ENCODE measurements at places on chromosomes 11 and 22.

GRCh38 chr11:114616516-114616915 lies 20.9 kb upstream of the NXPE4 start:
- DNase-seq: no peak

- DNase-seq: no peak
Observed at GRCh38 chr22:39674536-39674935, 104.0 kb downstream of the CACNA1I start.

GRCh38 chr11:100353083-100353482 lies 334.0 kb upstream of the ARHGAP42 start:
- DNase-seq: no peak

- no peak for DNase-seq
Observed at GRCh38 chr11:126793596-126793995, 207.0 kb downstream of the KIRREL3 start.

DNA sequence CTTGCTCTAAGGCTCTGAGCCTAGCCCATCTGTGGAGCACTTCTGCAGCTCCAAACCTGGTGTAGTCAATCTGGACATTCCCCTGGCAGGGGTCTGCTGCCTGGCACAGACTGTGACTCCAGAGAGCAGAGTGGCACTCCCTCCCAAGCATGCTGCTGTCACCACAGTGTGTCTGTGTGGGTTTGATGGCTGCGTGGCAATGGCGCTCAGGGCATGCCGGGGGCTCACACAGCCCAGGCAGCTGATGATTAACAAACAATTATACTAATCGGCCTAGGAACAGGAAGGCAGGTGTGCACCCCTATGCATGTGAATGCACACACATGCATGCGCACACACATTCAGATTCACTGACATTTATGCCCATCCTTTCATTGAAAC lies 9.0 kb upstream of the NECTIN1 start:
- no peak for DNase-seq

DNA sequence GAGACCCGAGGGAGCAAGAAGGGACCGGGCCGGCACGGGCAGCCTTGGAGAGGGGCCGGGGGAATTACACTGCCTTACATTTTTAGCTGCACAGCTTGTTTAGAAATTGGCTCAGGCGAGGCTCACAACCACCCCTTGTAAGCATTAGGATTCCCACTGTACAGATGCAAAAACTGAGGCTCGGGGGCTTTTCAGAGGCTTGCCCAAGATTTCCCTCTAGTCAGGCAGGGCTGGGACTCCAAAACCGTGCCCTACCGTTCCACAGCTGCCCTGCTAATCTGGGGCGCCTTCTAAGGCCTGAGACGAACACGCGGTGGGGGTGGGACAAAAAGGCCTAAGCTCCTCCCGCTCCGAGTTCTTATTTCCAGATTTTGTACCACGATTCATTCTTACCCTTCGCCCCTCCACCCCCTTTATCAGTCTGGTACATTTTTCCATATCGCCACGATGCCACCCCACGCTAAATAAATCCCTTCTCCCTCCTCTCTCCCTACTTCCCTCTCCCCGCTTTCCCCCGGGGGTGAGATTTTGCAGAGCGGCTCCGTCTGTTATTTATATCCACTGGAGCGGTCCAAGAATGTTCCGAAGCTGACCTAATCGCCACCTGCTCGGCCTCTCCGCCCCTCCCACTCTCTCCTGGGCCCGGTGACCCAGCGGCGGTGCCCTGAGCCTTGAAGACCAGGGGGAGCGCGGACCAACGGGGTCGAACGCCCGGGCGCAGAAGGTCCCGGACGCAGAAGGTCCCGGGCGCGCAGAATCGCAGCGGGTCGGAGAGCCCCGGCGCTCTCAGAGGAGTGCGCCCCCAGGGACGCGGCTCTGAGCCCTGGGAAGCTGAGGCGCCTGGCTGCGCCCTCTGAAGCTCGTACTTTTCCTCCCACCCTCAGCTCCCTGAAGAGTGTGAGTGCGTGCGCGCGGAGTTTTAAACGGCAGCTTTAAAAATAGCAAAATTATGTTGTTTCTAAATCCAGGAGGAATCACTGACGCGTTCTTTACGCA lies 764 bp upstream of the PACSIN3 start:
- peak; percentile 45 for DNase-seq

DNA sequence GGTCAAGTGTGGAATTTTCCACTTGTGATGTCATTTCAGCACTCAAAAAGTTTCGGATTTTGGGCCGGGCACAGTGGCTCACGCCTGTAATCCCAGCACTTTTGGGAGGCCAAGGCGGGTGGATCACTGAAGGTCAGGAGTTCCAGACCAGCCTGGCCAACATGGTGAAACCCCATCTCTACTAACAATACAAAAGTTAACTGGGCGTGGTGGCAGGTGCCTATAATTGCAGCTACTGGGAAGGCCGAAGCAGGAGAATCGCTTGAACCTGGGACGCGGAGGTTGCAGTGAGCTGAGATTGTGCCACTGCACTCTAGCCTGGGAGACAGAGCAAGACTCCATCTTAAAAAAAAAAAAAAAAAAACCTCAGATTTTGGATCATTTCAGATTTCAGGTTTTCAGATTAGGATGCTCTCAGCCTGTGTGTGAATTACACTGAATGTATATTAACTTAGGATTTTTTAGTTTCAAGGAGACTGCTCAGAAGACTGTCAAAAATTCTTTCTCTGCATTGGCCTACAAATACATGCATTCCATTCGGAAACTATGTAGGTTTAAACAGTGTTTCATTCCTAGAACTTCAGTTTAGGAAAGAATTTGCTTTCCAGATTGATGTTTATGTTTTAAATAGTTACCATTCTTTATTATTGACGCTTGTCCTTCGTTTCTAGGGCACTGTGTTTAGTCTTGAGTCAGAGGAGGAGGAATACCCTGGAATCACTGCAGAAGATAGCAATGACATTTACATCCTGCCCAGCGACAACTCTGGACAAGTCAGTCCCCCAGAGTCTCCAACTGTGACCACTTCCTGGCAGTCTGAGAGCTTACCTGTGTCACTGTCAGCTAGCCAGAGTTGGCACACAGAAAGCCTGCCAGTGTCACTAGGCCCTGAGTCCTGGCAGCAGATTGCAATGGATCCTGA lies 48.0 kb downstream of the BID start:
- no peak for DNase-seq

- no peak for DNase-seq
Observed at GRCh38 chr11:122791411-122791810, 46.9 kb upstream of the CRTAM start.

DNA sequence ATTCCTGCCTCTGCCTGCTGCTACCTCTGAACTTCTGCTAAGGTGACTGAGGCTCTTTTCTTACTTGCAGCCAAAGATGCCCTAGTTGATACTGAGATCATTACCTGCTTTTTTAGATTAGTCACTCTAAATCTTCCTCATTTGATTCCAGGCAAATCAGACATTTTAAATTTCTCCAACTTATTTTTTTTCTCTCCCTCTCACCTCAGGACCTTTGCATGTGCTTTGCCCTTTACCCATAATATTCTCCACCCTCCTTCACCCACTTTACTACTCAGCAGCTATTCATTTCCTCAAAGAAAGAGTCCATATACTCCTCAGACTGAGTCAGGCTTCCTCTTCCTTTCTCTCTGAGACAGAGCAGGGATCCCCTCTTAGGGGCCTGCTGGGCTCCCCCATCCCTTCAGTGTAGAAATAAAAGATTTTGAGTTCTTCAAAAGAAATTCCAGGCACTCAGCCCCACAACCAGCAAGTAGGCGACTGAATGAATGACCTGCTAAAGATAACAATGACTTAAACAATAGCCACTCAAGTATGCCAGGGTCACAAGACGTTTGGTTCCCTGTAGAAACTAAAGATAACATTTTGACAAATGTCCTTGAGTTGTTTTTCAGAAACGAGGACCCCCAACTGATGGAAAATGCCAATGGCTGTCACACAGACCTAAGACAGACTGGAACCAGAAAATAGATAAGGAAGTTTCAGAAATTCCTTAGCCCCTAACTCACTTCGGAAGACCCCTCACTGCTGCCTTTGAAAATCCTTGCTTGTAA lies 104.2 kb downstream of the MTNR1B start:
- DNase-seq: no peak

GRCh38 chr11:121929581-121929980 lies 186.4 kb downstream of the BLID start:
- no peak for DNase-seq

DNA sequence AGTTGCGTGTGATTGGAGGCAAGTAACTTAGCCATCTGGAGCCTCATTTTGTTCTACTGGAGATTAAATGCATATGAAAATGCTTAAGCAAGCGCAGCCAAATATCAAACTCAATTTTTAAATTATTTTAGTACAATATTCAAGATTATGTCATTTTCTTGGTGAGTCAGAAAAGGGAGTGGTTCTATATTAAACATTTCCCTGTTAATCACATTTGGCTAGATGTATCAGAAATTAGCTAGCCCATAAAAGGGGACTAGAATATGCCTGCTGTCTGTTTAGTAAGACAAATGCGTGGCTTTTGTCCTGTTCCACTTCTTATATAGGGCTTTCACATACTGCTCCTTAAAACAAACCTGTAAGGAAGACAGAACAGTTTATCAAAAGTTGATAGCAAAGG lies 35.0 kb upstream of the BMAL1 start:
- no peak for DNase-seq

- DNase-seq: no peak
Observed at GRCh38 chr11:114273071-114273470, 23.1 kb upstream of the NNMT start.

DNA sequence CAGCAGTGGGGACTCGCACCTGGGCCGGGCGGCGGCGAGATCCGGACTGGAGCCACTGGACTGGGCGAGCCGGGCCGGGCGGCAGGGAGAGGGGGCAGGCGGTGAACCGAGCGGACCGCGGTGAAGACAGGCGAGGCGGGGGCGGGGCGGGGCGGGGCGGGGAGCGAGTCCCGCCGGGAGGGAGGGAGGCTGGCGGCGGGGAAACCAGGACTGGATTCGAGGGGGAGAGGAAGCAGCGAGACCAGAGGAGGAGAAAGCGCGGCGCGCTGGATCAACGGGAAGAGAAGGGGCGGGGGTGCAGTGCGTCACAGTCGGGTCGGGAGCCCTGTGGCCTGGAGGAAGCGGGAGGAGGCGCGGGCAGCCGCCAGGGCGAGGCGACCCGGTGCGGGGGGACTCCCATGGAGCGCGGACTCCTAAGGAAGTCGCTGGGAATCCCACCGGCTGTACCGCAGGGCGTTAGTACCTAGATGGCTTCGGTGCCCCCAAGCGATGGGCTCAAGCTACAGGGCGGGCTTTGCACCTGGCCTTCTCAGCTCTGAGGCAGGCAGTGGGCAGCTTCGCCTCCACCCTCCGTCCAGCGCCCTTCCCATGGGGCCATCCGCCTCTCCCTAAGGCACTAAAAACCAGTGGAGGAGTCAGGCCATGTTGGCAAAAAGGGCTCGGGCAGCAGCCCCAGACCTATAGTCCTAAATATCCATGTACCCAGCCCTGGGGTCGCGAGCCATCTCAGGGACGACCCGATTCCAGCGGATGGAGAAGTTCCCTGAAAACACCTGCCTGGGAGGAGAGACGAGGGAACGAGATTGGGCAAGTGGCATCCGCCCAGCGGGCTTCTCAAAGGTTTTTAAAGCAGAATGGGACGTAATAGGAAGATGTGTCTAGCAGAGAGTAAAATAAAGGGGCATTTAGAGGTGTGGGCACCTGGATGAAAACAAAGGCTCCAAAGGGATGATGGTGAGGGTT lies at the start of gene TMEM121B:
TMEM121B (minus strand) TSS at position 128 of the 963 bp plus-strand sequence. CDS start 233 bp downstream, outside the sequence.
- DNase-seq: peak; percentile 89

- DNase-seq: no peak
Observed at GRCh38 chr11:63745304-63746170, 23.0 kb downstream of the ZFTA start.

- no peak for DNase-seq
Observed at GRCh38 chr11:107953446-107953845, 25.2 kb downstream of the RAB39A start.

DNA sequence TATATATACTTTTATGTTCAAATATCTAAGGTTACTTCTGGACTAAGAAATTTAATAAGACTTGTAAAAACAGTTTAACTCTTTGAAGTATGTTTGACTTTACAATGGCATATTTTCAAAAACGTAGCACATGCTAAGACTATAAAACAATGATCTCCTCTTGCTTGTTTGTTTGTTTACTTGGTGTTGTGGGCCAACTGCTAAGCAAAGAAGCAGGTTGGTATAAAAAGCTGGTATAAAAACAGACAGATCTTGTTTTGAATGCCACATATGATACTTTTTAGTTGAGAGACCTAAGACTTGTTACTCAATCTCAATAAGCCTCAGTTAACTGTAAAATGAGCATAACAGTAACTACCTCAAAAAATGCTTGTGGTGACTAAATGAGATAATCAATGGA lies 1206.3 kb downstream of the LRRC4C start:
- DNase-seq: no peak

- DNase-seq: no peak
Observed at GRCh38 chr11:44627911-44628729, 62.7 kb downstream of the CD82 start.

GRCh38 chr22:19874307-19875060 lies 19.8 kb upstream of the GNB1L start:
- DNase-seq: no peak

All from endothelial cell (in vitro differentiated cells).